Bronchial epithelial cell (primary cell): ENCODE measurements at places on chromosomes 7 and 10. TPM values are rescaled to one million over a fixed set of nuclear protein-coding genes. Genes with fewer than 3 reads are reported as not detected.

Gene ATG9B
- total RNA-seq, result under 0.01 and 0.26 TPM in 2 replicates

Gene PRLHR
- total RNA-seq, result not detected in 2 replicates

Gene MYL10
- not detected in 2 replicates for total RNA-seq

Gene EPHB6
- total RNA-seq, result under 0.01 and 0.77 TPM in 2 replicates

Gene MBL2
- not detected in 2 replicates for total RNA-seq

Gene TAF5
- 3.3 and 3.7 TPM in 2 replicates for total RNA-seq

Gene AGAP4
- total RNA-seq, result 5.3 and 5.9 TPM in 2 replicates

Gene PYROXD2
- total RNA-seq, result 0.77 and 1.1 TPM in 2 replicates

DNA sequence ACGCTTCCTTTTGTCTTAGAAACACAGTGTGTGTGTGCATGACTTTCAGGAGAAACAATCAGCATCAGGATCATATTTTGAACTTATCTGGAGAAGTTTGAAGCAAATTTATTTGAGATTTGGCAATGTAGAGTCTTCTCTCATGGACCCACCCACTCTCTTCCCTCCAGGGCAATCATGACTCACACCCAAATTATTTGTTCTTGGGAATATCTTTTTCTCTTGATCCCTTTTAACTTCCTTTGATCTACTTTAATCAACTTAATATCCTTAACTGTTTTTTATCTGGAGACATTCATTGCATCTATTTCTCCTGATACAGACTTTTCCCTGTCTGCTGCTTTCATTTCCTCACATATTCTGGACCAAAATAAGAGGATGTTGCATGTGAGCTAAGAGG is 1174.3 kb downstream of the GATA3 start:
- DNase-seq, result peak; percentile 27

DNA sequence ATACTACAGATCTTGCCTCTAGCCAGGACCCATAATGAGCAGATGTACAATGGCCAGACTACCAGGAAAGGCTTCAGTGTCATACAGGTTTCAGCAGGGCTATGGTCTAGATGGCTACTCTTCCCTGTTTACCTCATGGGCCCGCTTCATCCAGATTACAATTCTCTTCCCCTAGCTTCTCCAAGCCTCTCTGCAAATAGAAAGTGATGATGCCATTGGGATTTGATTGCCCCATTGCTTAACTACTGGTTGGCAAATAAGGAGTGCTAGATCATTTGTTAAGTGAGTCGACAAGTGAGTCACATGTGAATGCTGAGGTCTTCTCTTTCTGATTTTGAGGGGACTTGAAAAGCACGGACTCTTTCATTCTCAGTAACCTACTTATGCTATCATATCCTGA is 361.5 kb upstream of the LRRTM3 start:
- DNase-seq, result peak; percentile 56

- DNase-seq, result no peak
These were observed 668.6 kb downstream of the SORCS1 start for GRCh38 chr10:106495931-106496330.

GRCh38 chr10:1257274-1257673 is 201.1 kb downstream of the WDR37 start:
- no peak for DNase-seq

DNA sequence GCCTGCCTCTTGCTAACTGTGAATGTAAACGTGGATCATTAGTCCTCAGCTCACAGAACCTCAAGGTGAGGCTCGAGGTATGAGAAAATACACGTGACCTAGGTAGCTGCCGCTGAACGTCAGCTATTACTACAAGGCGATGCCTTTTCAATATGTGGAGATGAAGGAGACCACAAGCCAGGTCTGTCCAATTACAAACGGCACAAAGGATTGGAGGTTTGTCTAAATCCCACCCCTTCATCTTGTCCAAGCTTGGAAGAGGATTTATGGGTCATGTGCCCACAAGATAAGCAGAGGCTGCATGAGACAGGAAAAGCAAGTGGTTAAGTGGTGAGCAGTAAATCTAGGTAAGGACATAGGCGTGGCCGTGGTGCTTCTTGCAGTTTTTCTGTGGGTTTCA is 3.4 kb downstream of the H2BK1 start:
- no peak for DNase-seq

DNA sequence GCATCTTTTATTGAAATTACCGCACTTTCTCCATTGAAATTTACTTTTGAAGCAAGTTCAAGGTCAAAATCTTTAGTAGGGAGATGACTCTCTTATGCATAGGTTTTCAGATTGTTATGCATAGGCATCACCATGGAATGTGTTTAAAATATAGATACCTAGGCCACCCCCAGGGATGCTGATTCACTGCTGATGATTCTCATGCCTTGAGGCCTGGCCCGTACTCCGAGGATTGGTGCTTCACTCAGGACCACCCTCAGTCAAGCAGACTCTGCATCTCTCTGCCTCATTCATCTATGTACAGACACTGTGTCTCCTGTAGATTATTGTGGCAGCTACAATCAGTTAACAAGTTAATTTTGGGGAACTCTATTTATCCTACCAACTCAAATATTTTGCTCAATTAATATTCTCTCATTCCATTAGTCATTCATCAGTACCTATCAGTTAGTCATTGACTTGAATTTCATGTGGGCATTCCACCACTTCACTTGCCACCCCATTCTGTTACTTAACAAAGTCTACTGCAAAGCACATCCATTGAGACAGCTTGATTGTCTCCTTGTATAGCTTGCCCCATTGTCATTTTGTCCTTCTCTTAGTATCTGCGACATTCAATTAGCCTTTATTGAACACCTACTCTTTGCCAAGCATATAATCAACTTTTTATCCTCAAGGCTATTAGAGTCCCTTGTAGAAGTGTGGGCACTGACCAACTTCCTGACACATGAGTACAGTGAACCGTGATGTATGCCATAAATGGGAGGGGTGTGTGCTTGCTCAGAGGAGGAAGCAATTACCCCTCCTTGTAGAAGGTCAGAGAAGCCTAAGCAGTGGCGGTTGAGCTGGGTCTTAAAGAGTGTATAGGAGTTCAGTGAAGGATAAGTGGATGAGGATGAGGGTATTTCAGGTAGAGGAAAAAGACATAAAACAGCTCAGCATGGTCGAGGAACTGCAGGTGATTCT is 255.6 kb upstream of the BMPER start:
- peak; percentile 54 for DNase-seq

DNA sequence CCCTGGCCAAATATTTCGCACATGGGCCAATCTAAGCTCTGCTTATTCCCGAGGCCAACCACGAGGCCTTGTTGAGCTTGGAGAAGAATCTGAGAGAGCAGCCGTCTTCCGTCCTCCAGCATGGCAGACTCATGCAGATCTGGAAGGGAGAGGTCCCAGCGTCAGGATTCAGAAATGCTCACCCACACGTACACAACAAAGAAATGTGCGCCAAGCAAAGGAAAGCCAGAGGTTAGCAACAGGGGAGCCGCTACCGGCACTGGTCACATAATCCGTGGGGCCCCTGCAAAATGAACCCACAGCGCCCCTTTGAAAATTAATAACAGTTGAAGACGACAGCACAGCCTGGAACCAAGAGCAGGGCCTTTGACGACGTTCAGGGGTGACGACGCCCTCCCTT is 25.4 kb upstream of the PRKAG2 start:
- no peak for DNase-seq

- DNase-seq, result no peak
These were observed 38.9 kb upstream of the RHEB start for GRCh38 chr7:151558575-151558974.

GRCh38 chr10:132040046-132040445 is 25.7 kb upstream of the JAKMIP3 start:
- DNase-seq, result no peak

DNA sequence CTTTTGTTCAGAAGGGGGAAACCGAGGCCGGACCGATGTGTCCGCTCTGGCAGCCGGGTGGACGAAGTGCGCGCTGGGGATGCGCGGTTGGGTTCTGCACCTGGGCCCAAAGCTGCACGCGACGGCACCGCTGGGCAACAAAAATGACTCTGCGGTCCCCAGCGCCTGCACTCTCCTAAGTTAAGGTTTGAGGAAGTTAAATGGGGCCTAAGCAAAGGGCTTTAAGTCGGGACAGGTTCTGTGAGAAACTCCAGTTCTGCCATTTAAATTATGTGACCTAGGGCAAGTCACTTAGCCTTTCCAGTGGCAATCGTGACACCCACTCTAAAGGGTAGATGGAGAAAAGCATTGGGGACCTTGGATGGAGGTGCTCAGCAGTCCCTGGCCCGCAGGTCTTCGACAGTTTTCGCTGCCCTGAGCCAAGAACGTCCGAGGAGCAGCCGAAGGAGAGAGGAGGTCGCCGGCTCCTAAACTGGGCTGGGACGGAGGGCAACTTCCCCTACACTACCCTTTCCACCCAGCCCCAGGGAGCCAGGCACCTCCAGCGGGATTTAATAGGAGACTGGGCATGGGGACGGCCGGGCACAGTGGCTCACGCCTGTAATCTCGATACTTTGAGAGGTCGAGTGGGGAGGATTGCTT is 534 bp upstream of the ACBD5 start:
- DNase-seq, result peak; percentile 19
